ENCODE measurements at places on chromosomes 2 and 18.

DNA sequence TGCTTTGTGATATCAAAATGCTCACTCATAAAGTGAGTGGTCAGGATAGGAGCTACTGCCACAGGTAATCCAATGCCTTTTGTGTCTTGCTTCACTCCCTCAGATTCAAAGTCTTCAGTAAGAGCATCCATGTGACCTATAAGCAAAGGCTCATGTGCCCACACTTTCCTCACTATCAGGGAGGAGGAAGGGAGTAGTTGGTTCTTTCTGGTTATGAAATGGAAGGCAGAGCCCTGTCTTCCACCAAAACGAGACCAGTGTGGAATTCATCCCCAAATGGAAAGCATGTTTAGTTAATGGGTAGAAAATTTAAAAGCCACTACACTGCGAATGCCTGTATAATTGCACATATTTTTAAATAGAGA, 25.8 kb downstream of the IL1F10 start:
- DNase-seq, result no peak

- DNase-seq, result peak; percentile 56
Measured at GRCh38 chr18:49459404-49460171, 857 bp downstream of the DYM start.

DNA sequence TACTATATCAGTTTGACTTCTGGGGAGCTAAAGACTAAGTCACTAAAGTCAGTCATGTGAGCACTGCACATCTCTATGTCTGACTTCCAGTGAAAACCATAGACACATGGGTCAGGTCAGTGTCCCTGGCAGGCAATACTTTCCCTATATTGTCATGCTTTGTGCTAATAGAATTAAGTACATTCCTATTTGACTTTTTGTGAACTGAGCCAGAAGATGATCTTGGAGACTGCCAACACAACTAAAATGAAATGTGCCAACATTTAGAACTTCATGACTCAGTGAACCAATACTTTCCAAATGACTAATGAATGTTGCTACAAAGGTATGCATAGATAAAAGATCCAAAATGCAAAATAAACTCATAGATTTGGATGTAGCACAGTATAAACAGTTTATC, 820.8 kb upstream of the FAM98A start:
- DNase-seq, result no peak

GRCh38 chr2:8491296-8492027, 190.4 kb upstream of the ID2 start:
- DNase-seq, result peak; percentile 76

- DNase-seq, result no peak
Measured at GRCh38 chr2:239543702-239544101, 142.9 kb upstream of the HDAC4 start.

- no peak for DNase-seq
Measured at GRCh38 chr2:28681606-28682005, 70.0 kb upstream of the PPP1CB start.

DNA sequence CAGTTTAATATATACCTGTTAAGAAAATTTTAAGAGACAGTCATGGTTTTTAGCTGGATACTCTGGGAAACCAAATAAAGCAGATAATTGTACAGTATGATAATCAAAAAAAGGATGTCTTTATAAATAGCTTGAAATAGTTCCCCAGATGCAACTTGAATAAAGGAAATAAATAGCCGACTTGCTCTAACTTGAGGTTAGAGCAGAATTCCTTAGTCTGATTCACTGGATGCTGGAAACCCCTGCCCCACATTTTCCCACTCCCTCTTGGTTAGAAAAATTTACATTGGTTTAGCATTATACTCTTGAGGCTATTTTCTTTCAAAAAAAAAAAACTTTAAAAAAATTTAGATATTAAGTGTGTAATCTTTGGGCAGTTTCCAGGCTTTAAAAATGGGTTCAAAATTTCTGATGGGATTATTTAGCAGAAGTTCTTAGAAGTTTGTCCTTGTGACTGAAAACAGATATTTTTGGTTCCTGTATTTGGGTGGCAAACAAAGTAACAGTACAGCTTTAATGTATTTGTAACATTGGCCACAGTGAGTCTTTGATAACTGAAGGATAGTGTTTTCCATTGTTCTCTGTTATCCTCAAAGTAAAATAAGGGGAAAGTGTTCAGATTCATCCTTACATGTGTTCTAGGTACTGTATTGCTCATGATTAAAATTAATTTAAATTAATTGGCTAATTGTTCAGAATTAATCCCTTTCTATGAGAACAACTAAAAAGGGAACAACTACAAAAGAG, 39.6 kb downstream of the ITGAV start:
- no peak for DNase-seq

DNA sequence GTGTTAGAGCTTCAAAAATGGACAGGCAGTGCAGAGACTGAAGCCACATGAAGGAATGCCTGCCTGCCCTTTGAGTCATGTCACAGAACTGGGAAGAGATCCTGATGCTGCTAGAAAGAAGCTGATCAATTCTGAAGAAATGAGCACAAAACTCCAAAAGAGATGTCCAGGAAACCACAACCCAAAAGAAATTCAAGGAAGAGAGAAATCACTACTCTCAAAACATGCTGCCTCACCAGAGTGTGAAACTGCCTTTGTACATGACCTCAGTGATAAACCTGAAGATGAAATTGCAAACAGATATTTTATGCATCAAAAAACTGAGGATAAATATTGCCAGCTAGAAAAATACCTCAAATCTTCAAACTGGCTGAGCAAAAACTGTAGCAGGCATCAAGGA, 20.5 kb downstream of the USP40 start:
- DNase-seq, result no peak

DNA sequence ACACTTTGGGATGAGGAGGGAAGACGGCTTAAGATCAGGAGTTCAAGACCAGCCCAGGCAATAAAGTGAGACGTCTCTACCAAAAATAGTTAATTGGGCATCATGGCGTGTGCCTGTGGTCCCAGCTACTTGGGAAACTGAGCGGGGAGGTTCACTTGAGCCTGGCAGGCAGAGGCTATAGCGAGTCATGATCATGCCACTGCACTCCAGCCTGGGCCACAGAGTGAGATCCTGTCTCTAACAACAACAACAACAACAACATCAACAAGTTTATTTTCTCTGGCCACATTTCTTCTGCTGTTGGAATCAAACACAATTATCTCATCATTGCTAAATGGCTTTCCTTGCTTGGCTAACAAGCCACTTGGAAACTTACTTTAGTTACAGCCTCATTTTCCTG, 13.4 kb downstream of the NIFK start:
- no peak for DNase-seq

DNA sequence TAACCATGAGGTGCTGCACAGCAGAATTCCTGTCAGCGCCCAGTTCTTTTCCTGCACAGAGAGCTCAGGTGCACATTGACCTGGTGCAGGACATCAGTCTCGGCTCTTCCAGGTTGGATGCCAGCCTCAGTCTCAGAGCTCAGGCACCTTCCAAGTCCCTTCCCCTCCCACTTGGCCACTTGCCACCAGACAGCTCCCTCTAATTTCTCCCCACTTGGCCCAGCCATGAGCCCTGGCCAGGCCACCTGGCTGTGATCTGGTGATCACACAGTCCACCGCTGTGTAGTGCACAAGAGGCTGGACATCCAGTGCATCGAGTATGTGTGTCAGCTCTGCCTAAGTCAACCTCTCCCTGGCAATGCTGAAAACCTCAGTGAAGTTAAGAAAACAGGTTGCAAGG, 336.6 kb upstream of the MYT1L start:
- DNase-seq, result no peak

- DNase-seq, result peak; percentile 64
Measured at GRCh38 chr2:66575625-66576310, 140.8 kb downstream of the MEIS1 start.

DNA sequence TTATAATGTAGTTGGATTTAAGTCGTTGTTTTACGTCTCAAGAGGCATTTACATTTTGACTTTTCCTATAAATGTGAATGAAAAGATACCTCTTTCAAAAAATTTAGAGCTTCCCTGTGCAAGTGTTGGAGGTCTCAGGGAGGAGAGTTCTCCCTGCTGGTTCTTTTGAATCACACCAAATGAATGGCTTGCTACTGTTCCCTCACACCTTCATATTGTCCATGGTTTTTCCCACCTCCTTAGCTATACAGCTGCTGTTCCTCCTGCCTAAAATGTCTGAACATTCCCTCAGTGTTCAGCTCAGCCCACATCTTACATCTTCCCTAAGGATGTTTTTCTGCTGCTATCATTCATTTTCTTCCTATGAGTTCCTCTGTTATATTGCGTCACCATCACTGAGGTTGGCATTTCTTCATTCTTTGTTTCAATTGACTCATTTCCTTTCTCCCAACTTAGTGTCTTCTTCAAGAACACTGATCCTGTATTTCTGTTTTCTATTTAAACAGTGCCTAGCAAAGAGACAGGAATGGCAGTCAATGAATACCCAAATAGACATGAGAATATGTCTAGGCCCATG, 46.0 kb downstream of the COX7A2L start:
- peak; percentile 29 for DNase-seq

DNA sequence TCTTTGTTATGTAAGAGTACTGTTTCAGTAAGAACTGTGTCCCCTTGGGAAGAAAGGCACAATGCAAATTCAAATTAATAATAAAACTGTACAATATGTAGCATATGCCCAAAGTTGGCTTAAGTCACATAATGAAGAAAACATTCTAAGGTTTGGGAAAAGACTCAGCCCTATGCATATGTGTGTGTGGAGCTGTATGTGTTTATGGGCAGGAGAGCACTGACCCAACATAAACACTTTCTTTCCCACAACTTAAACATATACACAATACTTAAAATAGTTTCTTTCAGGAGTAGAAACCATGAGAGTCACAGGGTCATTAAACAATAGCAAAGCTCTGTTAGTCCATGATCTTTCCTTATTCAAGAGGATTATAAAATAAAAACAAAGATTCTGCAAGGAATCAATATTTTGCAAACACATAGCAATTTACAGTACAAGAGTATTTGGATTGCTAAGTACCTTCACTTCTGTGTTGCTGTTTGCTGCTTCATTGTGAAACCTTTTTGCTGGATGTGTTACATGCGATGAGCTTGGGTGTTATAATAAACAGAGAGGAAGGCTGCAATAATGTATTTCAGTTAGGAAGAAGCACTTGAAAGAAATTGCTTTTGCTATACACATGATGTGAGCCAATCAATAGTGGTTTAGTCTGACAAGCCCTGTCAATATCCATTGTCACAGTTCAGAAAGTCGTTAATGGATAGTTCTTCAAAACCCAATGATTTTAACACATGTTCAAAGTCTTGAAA, 347.3 kb downstream of the ARHGAP15 start:
- no peak for DNase-seq

DNA sequence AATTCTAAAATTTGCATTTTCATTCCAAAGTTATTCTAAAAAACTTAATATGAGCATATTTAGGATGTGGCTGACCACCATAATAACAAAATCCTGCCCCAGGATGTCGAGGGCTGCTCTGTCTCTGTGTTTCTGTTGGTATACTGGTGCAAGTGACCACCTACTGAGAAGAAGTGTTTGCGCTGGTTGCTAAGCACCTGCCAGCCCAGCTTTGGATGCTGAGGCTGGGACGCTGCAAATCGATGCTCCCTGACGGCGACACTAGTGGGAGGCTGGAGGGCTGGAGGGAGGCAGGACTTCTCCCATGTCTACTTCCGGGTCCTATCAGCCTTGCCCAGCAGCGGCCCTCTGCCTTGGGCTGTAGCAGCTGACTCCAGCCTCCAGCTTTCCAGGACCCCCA, 45.0 kb downstream of the LAMA1 start:
- no peak for DNase-seq

DNA sequence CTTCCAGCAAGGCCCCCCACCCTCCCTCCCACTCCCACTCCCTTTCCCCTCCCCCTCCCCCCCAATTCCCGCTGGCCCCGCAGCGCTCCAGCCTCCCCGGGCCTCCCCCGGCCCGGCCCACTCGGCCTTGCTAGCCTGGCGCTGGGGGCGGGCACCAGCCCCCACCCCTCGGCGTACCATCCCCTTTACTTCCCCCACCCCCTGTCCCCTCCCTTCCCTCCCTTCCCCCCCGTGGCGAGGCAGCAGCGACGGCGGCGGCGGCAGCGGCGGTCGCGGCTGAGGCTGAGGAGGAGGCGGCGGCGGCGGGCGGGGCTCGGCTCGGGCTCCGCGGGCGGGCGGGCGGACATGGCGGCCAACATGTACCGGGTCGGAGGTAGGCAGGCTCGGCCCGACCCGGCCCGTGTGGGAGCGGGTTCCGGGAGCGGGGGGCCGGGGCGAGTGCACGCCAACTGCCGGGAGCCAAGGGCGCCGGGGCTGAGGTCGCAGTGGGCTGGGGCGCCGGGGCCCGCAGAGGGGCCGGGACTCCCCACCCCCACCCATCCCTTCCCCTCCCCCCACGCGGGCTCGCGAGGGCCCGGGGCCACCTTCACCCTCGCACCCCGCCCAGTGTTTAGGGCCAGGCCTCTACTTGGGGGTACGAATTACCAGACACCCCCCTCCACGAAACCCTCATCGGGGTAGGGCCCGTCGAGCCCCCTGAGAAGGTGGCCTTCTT, at the start of gene MTA3:
Gene MTA3 (plus strand): TSS at position 232 of the 715 bp plus-strand sequence. CDS start 114 bp downstream, at position 346.
- DNase-seq, result peak; percentile 67

DNA sequence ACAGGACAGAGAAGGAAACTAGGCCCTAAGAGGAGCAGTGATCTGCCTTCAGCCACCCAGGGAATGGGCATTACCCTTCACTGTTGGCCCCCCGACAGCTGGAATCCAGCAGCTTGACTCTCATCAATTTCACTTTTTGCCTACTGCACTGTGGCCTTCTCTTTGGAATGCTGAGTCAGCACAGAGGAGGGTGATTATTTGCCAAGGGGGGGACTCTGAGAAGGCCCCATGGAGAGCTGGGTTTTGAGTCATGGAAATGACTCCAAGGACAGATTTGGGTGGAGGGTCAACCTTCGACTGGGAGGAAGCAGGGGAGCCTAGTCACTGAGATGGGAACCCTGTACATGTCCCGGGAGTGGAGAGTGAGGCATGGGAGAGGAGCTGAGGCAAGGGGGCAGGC, 38.1 kb upstream of the NTSR2 start:
- no peak for DNase-seq

DNA sequence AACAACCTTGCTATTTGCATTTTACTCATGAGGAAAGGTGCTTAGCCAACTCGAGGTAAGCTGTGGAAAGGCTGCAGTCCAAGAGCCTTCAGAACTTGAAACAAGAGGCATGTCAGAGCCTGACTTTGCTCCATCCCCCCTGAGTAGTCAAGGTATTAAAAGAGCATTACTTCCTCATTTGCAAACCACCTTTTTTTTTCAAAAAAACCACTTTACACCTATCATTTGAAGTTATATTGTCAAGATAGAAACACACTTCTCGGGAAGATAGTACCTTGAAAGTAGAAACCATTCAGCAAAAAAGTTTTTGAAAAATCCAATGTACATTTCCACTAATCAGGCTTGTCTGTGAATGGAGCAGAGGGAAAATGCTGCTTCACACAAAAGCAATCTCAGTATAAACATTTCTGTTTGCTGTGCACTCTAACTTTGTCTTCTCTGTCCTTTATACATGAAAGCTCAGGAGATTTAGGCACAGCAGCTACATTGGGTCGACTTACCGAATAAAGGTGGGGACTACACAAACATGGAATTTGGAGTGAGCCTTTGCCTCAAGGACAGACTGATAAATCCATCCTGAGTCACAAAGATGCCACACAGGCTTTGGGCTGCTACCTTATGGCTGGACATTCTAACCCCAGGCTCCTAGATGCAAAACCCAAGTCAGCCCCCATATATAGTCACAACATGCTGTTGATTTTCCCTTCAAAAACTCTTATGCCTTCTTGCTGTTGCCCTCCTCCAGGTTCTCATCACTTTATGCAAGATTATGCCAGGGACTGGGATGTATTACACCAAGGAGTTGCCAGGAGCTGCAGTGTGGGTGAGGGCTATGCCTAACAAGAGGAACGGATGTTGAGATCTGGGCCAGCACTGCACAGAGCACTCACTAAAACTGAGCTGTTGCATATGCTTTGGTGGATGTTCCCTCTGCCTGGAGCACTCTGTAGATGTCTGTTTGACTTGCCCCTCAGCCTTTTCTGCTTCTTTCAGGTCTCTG, 41.4 kb upstream of the EML4 start:
- DNase-seq, result no peak

- DNase-seq, result no peak
Measured at GRCh38 chr2:182049372-182050148, 63.9 kb downstream of the PPP1R1C start.

Data from hematopoietic multipotent progenitor cell treated with erythropoietin and hydrocortisone succinate and interleukin-3 and kit ligand, for 4 days (in vitro differentiated cells).